ENCODE measurements at places on chromosomes 2 and 18.

DNA sequence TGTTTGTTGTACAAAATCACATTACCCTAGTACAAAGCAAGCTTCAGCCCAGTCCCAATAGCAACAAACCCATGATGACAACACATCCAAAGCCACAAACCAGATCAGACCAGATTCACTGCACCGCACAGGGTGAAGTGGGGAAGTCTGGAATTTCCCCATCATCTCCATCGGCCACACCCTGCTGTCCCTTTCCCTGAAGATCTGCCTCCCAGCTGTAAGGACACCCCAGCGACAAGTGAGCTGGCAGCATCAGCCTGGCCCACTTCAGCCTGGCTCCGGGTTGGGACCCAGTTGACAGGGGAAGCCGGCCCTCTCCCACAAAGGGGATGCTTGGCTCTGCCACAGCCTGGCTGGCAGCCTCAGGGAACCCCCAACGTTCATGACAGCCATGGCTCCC lies 207.6 kb downstream of the MGAT5 start:
- DNase-seq, result no peak

DNA sequence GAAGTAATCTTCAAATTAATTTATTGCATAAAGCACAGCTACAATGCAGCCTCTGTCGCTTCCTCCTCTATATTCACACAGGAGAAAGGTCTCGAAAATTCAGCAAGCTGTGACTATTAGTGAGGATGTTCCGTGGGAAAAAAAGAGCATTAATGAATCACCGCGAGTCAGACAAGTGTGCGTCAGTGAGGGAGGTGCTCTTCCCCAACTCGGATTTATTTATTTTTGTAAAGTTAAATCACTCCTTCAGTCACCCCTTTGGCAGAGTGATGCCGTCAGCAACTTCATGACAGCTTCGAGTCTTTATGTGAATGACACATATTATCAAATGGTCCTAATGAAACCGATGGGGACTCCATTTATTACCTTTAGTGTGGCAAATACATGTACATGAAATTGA lies 648.9 kb upstream of the SALL3 start:
- no peak for DNase-seq

DNA sequence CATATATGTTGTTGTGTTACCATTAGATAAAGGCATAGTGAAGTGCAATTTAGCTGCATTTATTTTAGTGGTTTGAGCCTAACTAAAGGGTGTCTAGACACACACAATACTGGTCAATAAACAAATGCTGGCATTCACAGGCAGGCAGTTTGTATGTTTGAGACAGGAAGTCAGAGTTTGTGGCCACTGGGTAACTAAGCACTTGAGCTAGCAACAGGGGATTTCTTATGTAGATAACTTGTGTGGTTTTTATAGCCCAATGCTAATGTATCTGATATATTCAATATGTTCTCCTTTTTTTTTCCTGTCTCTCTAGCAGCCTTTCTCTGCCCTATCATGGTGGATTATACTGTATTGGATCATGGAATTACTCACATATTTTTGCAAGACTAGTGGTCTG lies 38.1 kb downstream of the LRRTM4 start:
- DNase-seq, result no peak

DNA sequence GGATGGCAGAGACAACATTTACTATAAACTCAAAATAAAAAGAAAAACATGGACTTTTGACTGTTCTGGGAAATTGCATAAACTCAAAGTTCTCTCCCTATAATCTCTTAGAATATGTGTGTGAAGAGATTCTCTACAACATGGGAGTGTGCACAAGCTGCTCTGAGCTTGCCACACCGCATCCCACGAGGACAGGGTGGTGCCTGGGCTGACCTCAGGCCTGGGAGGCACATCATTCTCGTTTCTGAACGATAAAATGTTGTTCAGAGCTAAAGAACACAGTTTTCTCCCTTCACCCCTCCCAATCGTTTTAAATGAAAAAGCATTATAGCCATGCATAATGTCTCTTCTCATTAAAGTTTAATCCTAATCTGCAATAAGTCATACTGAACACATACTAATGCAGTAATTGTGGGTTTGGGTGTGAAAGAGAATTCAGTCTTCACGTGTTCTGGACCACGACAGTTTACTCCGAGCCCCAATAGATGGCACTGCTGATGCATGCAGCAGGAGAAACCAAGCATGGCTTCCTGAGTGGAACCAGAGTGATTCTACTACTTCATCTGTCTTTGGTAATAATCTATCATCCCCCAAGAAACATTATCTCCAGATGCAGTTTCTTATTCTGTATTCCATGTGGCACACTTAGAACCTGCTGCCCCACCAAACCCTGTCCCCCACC lies 46.9 kb upstream of the LAMA1 start:
- DNase-seq, result peak; percentile 8

- no peak for DNase-seq
These were observed 16.4 kb upstream of the NFU1 start for GRCh38 chr2:69453475-69454129.

DNA sequence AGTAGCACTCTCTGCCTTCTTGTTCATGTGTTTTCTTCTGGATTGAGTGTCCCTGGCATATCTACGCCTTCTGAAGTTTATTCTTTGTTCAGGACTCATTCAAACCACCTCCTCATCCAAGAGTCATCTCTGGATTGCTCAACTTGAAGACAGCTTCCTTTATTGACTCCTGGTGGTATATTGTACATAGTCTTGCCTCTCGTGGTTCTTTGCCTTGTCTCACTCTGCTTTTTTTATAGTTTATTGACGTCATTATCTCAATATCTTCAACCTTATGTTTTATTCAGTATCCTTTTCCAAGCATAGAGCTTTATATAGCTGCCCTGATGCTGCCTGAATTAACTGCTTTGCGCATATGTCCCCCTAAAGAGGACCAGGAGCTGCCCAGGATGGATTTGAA lies 161.7 kb downstream of the INSIG2 start:
- DNase-seq, result no peak

GRCh38 chr18:58542426-58543159 lies 86.3 kb downstream of the ALPK2 start:
- no peak for DNase-seq

All from cerebellar cortex (tissue), 1 donor.